ENCODE measurements at places on chromosomes 16 and 17.
A peak's percentile ranks its signal among the peaks of the same experiment; 100 is the strongest.

DNA sequence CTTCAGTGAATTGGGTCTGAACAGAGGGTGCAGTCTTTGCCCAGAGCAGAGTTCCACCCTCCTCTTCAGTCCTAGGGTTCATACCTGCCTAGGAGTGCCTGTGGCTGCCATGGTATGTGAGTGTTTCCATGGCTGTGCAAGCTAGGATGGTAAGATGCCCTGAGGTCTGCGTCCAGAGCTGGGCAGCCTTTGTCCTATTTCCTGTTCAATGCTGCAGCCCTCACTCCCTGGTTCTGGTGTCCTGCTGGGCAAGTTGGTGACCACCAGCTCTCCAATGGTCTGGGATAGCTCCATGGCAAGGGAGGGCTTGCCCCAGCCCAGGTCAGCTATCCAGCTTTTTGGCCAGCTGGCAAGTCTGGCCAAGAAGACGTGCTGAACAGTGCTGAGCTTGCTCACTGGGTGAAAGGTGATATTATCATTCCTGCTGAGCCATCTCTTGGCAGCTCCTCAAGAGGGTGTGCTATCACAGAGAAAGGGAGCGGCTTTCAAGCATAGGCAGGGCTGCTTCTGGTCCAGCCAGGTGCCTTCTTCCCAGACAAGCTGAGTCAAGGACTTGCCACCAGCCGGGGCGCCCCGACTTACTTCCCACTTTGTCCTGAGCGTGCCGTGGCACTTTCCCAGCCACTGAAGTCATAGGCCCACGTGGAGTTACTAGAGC, 13.0 kb upstream of the NFATC3 start:
- no peak for DNase-seq

DNA sequence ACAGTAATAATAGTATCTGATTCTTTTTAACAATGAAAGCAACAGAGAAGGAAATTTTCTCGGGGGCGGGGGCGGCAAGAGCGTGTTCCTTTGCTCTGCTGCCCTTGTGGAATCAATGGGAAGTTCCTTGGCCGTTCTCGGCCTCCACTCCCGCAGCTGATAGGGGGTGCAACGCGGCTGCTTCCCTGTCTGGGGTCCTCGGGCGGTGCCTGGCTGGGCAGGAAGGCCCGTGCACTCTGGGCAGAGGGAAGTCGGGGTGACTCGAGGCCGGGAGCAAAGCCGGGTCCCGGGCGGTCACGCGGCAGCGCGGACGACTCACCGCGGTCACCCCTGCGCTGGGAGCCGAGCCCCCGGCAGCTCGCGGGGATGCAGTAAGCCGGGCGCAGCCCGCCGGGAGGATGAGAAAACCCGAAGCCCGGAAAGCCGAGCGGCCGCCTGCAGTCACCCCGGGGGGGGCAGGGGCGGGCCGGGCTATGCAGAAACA, 2.5 kb downstream of the TUBB3 start:
- DNase-seq: no peak

GRCh38 chr17:17186051-17186450, 20.1 kb downstream of the PLD6 start:
- DNase-seq: no peak

- no peak for DNase-seq
These were observed 77.0 kb upstream of the TMEM132E start for GRCh38 chr17:34502426-34502825.

GRCh38 chr17:17024778-17025300, 17.4 kb upstream of the MPRIP start:
- DNase-seq: no peak

GRCh38 chr17:72931635-72932034, 160.9 kb downstream of the SLC39A11 start:
- no peak for DNase-seq

- DNase-seq: peak; percentile 17
These were observed 16.6 kb downstream of the GPR179 start for GRCh38 chr17:38326996-38327792.

DNA sequence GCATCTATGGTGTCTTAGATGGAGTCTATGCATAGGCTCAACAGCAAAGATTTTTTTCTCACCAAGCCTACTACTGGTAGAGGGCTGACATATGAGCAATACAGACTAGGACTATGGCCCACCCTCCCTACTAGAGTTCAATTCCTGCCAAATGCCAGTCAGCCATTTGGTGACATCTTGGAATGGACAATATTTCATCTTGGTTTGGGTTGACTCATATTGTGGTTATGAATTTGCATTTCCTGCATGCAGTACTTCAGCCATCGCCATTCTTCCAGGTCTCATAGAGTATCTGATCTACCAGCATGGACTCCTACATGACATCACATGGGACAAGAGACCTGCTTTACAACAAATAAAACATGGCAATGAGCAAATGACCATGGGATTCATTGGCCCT, 778.1 kb upstream of the SOX9 start:
- DNase-seq: no peak

DNA sequence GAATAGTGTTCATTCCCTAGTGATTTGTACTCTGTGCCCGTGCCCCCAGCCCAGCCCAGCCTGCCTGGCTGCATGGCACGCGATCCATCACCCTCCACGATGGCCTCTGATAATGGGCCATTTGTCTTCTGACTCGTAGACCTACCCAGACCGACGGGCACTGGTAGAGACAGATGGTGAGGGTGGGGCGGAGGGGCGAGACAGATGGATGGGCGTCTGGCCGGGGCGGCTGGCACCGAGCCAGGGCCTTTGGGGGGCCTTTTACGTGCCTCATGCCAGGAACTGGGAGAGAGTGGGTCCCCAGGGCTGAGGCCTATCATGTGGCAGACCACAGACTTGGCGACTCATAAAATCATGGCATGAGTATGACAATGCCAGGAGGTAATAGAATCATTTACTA, 25.4 kb downstream of the CRHR1 start:
- DNase-seq: no peak

- no peak for DNase-seq
These were observed 45.7 kb downstream of the VAT1L start for GRCh38 chr16:77833921-77834634.

GRCh38 chr17:31687505-31688126, 171.4 kb downstream of the COPRS start:
- DNase-seq: no peak

DNA sequence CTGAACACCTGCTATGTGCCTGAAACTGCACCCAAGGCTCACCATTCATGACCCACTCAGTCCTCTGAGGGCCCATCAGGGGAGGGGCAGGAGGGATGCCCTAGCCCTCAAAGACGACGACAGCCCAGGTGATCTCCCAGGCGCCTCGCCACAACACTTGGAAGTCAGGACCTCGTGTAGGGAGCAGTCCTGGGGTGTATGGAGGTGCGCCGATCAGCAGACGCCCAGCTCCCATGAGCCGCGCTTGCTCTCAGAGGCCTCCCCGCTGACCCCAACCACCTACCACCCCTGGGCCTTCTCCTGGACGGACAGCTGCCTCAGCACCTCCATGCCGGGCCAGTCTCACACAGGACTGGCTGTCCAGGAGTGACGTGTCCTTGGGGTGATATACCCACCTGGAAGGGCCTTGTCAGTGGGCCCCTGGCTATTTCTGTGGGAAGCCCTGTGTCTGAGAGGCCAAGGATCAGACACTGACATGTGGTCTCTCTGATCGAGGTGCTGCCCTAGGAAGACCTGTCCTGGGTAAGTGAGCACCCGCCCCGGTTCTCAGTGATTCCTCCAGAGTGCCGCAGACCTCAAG, 26.7 kb downstream of the KDM8 start:
- no peak for DNase-seq

DNA sequence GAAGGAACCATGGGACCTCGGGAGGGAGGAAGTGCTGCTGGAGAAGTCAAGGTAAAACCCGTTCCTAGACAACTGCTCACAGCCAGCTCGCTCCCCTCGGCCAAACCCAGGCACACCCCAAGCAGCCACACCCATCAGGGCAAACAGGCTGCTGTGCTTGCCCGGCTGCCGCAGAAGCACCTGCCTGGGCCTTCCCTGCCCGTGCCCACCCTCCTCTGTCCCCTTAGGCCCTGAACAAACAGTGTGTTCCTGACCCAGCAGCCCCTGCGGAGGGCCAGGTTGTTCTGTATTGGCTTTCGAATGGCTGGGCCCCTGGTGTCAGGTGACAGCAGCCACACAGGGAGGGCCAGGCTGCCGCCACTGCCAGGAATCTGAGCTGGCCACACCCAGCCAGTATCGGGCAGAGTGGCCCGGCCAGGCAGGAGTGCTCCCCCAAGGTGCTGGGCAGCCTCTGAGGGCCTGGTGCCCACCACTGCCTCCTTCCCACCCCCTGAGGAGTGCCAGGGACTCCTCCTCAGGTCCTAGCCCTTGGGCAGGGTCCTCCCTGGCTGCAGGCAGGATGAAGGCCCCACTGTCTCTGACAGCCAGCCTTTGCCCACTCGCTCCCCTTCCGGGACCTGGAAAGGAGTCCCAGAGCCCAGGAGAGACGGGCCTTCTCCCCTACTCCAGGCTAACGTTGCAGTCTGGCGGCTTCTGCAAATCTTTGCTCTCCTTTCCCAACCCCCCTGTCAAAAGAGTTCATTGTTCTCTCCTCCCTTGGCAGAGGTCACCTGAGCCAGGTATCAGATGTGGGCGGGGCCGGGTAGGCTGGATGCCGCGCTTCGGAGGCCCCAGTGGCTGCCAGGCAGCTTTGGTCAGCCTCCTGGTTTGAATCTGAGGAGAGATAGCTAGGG, 24.0 kb downstream of the LLGL2 start:
- DNase-seq: no peak

DNA sequence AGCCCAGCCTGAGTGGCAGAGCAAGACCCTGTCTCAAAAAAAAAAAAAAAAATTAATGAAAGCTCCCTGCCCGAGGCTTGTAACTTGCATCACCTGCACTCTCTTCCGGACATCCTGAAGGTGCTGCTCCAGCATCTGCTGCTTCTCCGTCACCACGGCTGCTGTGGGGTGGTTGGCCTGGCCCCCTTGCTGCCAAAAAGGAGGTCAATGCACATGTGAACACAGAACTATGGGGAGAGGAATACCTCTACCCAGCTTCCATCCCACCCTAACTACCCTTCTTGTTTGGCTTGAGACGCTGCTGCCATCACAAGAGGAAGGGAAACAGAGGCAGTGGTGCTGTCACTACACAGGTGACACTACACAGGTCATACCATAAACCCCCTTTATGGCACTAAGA, 49.0 kb downstream of the STAT3 start:
- DNase-seq: no peak

- DNase-seq: no peak
These were observed 358.3 kb downstream of the SOX9 start for GRCh38 chr17:72479113-72479512.

GRCh38 chr16:12132290-12132689, 155.8 kb downstream of the SNX29 start:
- no peak for DNase-seq

DNA sequence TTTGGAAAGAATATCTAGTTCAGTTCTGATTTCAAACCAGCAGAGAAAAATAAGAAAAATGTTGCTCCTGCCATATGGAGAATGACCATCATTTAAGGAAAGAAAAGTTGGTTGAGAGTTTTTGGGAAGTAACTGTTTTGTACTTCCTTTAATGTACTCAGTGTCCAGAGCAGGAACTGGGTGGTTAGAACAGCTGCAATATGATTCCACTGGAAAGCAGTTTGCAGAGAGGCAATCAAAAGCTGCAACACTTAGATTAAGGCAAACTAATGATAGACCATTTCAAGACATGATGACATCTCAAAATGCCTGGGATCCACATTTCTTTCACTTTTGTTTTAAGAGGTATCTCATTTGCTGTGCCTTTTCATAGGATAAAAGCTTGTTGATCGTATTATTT, 313.3 kb upstream of the HSBP1 start:
- no peak for DNase-seq

GRCh38 chr17:6442775-6443174, 1.5 kb upstream of the PIMREG start:
- no peak for DNase-seq

- no peak for DNase-seq
These were observed 14.8 kb downstream of the MYLK3 start for GRCh38 chr16:46733319-46733830.

DNA sequence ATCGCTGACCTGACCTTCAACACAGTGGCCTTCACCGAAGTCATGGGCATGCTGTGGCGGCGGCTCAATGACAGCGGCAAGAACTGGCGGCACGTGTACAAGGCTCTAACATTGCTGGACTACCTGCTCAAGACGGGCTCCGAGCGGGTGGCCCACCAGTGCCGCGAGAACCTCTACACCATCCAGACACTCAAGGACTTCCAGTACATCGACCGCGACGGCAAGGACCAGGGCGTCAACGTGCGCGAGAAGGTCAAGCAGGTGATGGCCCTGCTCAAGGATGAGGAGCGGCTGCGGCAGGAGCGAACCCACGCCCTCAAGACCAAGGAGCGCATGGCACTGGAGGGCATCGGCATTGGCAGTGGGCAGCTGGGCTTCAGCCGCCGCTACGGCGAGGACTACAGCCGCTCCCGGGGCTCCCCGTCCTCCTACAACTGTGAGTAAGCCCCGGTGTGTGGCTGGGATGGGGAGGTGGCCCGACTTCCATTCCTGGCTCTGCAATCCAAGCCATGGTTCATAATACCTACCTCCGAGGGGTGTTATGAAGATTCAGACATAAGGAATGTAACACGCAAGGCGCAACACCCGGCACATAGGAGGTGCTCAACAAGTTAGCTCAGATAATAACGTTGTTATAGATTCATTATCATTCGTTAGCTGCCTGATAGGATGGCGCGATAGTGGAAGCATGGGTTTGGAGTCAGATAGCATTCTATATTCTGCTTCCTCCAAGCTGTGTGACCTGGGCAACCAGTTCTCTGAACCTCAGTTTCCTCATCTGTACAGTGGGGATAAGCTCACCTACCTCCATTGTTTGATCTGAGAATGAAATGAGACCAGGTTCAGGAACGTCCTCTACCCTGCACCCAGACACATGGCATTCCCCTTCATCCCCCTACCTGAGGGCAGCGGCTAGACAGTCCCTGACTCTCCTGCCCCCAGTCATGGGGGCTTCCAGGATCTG, 4.4 kb downstream of the EPN3 start:
- no peak for DNase-seq

- DNase-seq: no peak
These were observed 178.3 kb downstream of the CDK5R1 start for GRCh38 chr17:32664936-32665583.

GRCh38 chr16:50991006-50991405, 160.1 kb downstream of the SALL1 start:
- no peak for DNase-seq

DNA sequence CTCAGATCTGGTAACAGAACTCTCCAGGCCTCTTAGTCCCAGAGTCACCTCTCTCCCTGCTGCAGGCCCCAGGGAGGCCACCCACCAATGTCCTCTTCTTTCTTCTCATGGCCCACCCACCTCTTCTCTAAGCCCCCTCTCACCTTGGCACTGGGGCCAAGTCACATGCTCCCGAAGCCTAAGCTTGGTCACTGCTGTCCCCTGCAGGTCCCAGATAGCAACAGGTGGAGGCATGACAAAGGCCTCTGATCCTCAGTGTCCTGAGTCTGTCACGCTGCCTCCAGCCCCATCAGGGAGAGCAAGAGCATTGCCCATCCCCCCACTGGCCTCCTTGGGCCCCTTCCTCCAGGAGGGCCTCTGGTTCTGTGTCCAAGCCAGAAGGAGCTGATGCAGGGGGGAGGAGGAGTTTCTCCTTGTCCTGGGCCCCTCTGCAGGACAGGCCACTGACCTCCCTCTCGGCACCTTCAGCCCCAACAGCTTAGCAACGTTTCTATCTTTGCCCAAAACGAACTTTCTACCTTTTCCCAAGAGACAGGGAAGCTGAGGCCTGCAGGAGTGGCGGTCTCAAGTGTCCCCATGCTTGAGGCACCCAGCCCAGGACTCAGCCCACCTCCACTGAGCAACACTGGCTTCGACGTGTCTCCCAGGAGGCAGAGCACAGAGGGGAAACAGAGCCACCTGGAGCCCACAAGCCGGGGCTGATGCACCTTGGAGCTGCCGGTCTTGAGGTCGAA, 8.6 kb downstream of the P2RX1 start:
- no peak for DNase-seq
